ENCODE measurements at places on chromosomes 4 and X.

DNA sequence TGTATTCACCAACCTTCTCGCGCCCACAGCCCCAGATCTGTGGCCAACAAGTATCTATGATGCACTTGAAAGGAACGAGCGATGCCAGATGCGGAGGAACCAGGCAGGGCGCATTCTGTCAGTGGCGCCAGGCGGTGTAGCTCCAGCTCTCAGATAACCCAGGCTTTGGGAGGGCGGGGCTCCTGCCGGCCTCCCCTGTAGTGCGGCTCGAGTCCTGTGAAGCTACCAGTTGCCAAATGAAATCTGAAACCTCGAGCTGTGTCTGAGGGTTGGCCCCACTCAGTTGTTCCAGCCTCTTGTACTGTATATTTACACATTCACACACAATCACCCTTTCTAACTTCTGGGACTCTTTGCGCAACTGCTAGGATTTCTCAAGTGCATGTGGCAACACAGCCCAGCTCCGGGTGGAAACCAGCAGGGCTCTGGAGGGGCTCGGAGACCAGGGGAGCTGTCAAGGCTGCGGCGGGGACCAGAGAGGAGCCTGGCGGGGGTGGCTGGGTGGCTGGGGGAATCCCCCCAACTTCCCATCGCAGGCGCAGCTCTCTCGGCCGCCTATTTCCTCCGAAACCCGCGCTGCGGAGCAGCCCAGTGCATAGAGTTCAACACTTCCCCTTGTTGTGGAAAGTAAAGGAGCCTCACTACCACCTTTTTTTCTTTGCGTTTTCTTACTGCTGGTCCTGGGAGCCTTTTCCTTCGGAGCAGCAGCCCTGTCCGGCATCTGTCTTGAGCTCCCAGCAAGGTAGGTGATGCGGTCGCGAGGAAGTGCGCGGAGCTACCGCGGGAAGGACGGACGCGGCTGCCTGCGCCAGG, at the start of gene ARHGAP24:
Gene ARHGAP24, plus strand, starts transcription at position 333 of the 813 bp plus-strand sequence.
- DNase-seq, result no peak

- DNase-seq, result no peak
These were observed 520.1 kb upstream of the GALNT7 start for GRCh38 chr4:172648471-172648870.

- DNase-seq, result no peak
These were observed 173.9 kb upstream of the KLF3 start for GRCh38 chr4:38489924-38490639.

GRCh38 chrX:155262970-155263754, 1.1 kb downstream of the RAB39B start:
- no peak for DNase-seq

DNA sequence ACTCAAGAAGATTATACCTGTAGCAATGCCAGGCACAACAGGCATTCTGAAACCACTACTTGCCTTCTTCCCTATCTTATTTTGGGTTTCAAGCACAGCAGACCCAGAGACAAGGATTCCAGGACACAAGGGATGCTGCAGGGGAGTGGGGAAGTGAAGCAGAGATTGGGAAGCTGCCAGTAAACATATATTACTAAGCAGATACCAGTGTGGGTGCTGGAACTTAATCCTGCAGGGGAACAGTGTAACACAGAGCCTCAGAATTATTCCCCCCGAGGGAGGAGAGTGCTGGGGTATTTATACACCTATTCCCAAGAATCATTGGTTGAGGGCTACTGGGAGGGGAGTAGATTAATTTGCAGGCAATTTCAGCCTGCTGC, 33.3 kb upstream of the MAML3 start:
- no peak for DNase-seq

DNA sequence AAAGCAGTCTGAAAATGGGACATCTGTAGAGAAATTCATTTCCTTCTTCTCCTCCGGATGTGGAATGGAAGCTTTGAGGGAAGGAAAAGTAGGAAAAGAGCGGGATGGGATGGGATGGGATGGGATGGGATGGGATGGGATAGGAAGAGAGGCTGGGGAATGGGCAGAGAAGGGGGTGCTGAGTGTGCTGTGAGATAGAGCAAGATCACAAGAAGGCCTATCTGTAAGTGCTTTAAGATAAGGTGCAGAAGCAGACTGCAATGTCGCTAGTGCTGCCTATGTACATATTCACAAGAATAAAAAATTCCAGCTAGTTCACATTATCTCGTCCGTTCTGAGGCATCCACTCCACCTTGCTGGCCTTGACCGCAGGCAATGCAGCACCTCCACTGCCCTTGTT, 86.2 kb downstream of the IRF2 start:
- no peak for DNase-seq

DNA sequence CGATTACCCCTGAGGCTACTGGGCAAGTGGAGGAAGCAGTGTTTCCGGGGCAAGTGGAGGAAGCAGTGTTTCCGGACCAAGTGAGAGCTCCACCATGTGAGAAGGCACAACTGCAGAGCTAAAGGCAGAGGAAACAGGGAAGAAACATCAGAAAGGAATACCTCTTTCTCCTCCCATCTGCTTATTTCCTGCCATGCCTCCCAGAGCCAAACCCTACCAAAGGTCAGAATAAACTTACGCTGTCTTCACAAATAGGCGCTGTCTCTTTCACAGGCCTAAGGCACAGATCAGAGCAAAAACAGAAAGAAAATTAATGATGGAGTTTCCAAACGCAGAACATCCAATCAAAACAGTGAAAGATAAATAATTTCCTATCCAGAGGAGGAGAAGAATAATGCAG, 153.0 kb downstream of the ATOH1 start:
- no peak for DNase-seq

DNA sequence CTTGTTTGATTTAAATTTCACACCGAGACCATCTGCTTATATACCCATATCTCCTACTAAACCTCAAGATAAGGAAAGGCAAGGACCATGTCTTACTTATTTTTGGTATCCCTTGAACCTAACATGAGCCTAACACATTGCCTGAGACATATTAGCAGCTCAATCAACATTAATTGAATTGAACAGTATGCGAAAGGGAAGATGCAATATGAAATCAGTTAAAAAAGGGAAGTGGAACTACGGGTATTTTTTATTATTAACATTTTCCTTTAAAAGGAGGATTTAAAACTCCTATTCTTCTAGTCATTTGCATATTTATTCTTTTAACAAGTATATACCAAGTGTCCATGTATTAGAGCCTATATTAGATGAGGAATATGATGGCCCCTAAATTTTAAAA, 197.0 kb downstream of the CAMK2D start:
- no peak for DNase-seq

- DNase-seq, result no peak
These were observed 24.3 kb upstream of the FAM47C start for GRCh38 chrX:36983831-36984230.

Measured in cerebellar nuclear complex (tissue), 1 donor.